ENCODE measurements at places on chromosomes 1 and 21.

DNA sequence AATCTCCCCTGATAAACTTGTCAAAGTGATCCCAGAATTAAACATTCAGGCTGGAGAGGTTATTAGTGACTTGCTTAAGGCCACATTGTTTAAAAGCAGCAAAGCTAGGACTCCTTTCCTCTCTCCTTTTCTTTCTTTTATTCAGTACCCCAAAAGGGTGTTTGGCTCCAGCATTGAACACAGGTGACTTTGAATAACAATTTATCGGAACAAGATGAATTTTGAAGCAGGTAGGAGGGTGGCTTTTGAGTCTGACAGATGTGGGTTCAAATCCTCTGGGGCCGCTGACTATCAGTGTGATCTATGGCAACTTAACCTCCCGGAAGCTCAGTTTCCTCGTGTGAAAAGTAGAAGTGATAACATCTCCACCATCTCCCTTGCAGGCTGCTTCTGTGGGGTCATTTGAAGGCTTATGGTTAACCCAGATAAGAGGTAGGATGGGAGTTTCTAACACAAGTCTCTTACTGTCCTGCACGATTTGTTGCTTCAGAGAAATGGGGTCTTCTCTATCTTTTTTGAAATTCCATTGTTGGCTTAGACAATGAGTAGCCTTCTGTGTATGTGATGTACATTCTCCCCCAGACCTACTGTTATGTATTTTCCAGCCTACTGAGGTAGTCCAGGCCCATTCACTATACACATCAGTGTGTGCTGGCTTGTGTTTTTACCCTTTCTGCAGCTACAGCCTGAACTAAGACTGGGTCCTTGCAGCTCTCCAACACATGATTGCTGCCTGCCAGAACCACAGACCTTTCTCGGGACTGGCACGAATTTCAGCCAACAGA is 29.0 kb downstream of the JUN start:
- DNase-seq = no peak

DNA sequence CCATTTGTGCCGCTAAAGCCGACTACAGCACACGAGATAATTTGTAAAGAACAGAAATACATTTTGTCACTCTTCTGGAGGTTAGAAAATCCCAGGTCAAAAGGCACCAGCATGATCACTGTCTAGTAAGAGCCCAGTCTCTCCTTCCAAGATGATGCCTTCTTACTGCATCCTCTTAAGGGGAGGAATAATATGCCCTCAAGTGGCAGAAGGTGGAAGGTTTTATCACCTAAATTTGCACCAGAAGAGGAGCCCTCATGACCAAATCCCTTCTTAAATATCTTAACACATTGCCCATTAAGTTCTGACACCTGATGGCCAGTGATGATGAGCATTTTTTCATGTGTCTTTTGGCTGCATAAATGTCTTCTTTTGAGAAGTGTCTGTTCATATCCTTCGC is 326.7 kb upstream of the RGS18 start:
- DNase-seq = no peak

GRCh38 chr1:165376041-165376810 is 19.7 kb upstream of the LMX1A start:
- peak; percentile 59 for DNase-seq

- DNase-seq = no peak
Measured at GRCh38 chr1:171422511-171422910, 62.8 kb upstream of the PRRC2C start.
